Activated CD4-positive, CD25-positive, alpha-beta regulatory T cell treated with anti-CD3 and anti-CD28 coated beads, Interleukin-2, amount 50 U/mL, for 72 hours (primary cell): ENCODE measurements at places on chromosomes 3 and 15.

- no peak for DNase-seq
These were observed 593.9 kb downstream of the PYDC2 start for GRCh38 chr3:192054881-192055280.

DNA sequence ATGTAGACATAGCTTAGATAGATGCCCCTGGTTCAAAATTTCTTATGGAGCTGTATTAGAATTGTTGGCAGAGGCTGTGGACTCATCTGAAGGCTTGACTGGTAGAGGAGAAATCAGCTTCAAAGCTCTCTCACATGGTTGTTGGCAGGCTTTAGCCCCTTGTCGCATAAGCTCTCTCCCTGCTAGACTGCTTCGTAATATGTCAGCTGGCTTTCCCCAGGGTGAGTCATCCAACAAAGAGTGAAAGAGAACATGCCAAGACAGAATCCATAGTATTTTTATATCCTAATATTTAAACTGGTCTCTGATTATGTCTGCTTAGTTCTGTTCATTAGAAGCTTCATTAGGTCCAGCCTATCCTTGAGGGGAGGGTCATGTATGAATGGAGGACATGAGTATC, 427.4 kb upstream of the NAALADL2 start:
- no peak for DNase-seq

- no peak for DNase-seq
These were observed 148.6 kb upstream of the CDIN1 start for GRCh38 chr15:36430726-36431265.

DNA sequence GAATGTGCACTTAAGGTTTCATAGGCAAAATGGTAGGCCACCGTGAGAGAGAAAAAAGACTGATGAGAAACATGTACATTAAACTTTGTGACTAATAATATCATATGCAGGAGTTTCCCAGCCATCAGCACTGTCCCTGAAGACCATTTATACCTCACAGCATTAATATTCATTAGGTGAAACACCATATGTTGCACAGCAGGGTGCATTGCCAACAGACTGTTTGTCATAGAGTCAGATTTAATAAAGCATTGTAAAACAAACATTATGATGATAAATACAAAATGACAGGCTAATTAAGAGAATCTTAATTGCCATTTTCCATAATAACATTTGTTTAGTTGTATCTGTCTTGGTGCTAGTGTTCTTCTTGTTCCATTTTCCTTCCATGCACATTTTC, 578.3 kb downstream of the EPHA3 start:
- no peak for DNase-seq

DNA sequence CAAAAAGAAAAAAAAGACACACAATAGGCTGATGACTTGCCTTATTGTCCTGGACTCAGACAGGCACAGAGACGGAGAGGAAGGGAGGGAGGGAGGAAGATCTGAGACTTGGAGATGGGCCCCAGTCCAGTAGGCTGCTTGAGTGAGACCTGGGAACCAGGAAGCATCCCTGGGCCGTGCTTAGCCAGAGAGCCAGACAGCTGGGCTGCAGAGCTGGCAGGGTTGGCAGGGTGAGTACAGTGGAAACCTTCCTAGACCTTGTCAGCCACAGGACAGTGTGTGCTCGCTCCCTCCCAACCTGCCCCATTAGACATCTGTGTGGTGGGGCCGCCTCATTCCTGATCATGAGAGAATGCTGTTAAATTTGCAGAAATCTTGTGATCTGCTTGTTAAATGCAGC, 107.9 kb upstream of the ALDH1A3 start:
- no peak for DNase-seq

- DNase-seq, result no peak
These were observed 10.7 kb upstream of the SERPINI2 start for GRCh38 chr3:167484551-167484950.

DNA sequence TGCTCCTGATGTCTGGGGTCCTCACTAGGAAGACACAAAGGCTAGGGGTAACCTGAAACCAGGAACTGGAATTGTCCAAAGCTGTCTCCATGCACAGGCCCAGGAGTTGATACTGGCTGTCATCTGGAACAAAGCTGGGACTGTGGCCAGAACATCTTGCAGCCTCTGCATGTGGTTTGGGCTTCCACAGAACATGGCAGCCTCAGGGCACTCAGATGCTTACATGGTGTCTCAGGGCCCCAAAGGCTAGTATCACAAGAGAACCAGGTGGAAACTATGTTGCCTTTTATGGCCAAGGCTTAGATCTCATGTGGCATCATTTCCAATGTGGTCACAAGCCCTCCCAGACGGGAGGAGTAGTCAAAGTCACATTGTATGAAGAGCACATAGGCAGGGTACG, 335.2 kb upstream of the TRIM42 start:
- DNase-seq, result no peak

GRCh38 chr15:32970847-32971246, 223.7 kb downstream of the FMN1 start:
- no peak for DNase-seq

- DNase-seq, result no peak
These were observed 206.4 kb upstream of the CFAP20DC start for GRCh38 chr3:59256230-59256629.

GRCh38 chr3:179304605-179305004, 18.2 kb upstream of the ZNF639 start:
- DNase-seq, result no peak

DNA sequence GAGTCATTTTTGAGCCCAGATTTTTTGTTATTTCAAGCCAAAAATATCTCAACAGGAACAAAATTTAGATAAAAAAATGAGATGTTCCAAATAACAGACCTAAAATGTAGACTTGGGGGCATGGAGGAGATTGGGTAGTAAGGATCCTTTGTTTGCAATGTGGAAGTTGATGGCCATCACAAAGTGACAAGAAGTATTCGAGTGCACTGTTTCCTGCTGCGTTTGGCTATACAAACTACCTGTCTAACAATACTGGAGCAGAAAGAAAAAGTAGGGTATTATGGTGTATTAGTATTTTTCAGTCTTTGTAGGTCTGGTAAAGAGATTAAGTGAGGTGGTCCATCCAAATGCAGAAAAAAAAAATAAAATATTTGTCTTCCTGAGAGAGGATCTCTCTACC, 284.2 kb downstream of the C3orf38 start:
- no peak for DNase-seq

- DNase-seq, result no peak
These were observed 19.2 kb upstream of the C15orf39 start for GRCh38 chr15:75182187-75183131.

DNA sequence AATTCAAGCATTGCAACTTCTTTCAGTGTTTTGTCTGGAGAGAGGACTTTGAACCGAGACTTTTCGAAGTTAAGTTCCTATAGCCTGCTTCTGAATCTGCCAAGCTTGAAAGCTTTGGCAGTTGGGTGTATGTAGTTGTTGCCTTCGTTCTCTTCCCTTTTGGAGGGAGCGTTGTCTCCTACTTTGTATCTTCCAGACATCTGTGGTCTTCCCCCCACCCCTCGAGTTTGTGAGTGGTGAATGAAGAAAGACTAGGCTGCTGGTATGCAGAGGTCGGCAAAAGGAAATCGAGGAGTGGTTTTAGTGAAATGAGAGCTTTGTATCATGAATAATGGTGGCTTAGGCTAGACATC, 1.3 kb downstream of the CTNNB1 start:
- no peak for DNase-seq

DNA sequence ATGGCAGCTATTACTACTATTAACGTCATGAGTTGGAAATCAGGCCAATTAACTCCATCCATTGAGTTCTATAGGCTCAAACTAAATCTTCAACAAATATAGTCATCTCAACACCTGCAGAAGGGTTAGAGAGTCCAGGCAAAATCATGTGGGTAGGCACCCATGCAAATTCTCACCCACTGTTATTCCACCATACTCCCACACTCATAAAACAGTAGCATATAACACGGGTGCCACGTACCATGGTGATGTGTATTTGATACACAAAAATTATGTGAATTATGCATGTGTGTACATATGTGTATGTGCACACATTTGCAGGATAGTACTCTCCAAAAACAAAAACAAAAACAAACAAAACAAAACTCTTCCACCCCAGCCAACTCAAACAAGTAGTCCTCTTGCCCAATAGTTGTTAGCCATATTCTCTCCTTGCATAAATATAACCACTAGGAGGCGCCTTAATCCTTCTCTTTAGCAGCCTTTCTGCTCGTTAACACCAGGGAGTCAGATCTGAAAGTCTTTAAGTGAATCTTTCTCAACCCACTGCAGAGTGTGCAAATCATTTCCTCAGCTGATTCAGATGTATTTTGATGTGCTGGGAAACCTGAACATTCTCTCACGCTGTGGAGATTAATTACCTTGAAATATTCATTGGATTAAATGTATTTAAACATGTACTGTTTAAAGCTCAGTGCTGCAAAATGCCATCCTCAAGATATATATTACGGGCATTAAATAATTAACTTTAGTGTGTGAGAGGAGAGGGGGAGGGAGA, 38.0 kb upstream of the COPB2 start:
- no peak for DNase-seq

DNA sequence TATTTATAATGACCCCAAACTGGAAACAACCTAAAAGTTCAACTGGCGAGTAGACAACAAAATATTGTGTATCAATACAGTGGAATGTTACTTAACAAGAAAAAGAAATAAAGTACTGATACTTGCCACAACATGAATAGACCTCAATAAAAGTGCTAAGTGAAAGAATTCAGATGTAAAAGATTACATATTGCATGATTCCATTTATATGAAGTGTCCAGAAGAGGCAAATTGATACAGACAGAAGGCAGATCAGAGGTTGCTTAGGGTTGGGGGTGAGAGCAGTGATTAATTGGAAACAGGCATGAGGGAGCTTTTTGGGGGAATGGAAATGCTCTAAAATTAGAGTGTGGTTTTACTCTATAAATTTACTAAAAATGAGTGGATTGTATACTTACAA, 183.3 kb downstream of the SATB1 start:
- no peak for DNase-seq

GRCh38 chr3:193621127-193621526, 28.1 kb downstream of the OPA1 start:
- DNase-seq, result no peak

DNA sequence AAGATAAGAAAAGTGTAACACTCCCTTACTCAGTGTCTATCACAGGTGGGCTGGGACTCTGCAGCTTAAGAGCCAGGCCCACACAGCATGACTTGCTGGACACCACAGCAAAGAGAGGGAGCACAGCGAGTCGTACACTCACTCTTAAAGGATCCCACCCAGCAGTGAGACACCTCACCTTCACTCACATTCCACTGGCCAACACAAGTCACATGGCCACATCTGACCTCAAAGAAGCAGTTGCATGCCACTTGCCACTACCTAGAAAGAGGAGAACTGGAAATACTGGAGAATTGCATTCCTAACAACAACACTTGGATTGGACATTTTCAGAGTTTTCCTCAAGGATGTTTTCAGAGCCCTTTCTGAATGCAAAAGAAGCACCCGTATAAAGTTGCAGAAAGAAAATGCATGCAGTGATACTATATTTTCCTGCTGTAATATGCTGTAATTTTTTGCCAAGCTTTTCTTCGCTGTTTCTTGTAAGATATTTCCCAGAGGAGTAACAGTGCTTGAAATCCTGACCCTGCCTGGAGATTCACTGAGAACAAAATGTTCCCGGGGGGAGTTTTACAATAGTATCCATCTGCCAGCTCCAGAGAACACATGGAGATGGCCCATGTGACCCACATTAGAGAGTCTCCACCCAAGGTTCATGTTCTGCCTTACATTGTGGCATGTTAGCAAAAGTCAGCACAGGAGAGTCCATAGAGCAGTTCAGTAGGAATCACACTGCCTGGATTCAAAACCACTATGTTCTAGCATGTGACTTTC, 42.2 kb downstream of the TRIM42 start:
- no peak for DNase-seq
